AML-193 (cell line): ENCODE measurements at places on chromosomes 2 and 18.

DNA sequence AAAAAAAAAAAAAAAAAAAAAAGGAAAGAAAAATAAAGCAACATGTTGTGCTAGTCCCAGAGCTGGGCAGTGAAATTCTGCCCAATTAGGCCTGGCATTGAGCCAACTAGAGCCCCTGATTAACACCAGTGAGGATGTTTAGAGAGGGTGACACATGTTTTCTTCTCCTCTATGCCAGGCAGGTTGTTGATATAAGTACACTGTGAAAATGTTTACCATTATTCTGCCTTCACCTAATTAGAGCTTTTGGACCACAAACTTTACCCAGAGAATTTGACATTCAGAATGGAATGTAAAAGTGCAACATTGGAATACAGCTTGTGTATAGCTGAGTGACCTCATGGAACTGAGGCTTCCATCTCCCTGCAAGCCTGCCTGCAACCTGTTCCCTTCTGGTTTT is 95.9 kb upstream of the MSH2 start:
- DNase-seq = no peak

DNA sequence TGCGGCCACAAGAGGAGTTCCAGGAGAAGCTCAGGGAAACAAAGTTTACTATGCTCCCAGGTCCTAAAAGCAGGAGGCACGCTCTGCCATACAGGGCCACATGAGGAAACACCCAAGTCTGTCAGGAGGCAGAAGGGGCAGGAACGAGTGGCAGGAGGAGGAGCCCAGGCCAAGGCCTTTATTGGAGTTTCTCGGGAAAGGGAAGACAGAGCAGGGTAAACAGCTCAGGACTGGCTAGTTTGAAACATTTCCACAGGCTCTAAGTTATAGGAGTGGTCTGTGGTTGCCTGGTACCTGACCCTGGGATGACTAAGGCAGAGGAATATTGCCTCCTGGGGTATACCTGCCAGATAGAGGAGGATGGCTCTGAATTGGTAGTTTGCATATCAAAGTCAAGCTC is 3.7 kb upstream of the ZNF638 start:
- DNase-seq = no peak

- DNase-seq = no peak
These were observed 879.0 kb downstream of the CBLN2 start for GRCh38 chr18:71665131-71665530.

- no peak for DNase-seq
These were observed 392.8 kb upstream of the GALNT5 start for GRCh38 chr2:156864753-156865152.

GRCh38 chr18:36187193-36187825 is at the start of gene MOCOS:
Gene MOCOS, plus strand, starts transcription at chr18:36187497. Its CDS starts 43 bp downstream, at chr18:36187540.
- DNase-seq = no peak

DNA sequence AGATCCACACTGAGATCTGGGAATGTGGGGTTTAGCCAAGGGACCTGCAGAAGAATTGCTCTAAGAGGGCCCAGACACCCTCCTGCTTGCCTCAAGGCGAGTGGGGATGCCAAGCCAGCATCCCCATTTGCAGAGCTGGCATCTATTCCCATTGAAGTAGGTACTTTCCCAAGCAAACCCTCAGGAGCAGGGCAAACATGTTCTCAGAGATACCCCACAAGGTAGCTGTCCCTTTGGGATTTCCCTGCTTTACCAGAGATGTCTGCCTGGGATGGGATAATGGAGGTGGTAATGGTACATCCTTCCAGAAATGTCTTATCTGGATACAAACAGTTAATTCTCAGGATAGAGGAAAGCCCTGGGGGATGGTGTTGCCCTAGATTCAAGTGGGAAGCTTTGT is 51.2 kb downstream of the GYPC start:
- no peak for DNase-seq

GRCh38 chr2:134336352-134336751 is 82.5 kb downstream of the MGAT5 start:
- DNase-seq = no peak

DNA sequence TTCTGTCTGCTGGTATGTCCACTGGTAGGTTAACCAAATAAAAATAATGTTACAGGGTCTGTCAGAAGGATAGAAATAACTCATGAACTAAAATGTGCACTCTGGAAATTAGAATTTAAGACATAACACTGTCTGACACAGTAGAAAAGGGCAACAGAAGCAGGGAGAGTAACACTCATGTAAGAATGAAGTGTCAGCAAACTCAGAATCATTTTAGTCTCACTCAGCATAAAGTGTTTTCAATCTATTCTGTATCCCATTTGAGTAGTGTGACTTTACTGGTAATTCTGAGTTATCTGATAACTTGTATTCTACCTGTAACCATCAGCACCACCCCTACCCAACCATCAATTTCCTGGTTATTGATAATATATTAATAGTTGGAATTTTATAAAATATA is 68.3 kb downstream of the PIAS2 start:
- no peak for DNase-seq
